ENCODE measurements at places on chromosomes 1 and 21.

GRCh38 chr21:46605767-46606426, 1.0 kb upstream of the S100B start:
- DNase-seq = no peak

DNA sequence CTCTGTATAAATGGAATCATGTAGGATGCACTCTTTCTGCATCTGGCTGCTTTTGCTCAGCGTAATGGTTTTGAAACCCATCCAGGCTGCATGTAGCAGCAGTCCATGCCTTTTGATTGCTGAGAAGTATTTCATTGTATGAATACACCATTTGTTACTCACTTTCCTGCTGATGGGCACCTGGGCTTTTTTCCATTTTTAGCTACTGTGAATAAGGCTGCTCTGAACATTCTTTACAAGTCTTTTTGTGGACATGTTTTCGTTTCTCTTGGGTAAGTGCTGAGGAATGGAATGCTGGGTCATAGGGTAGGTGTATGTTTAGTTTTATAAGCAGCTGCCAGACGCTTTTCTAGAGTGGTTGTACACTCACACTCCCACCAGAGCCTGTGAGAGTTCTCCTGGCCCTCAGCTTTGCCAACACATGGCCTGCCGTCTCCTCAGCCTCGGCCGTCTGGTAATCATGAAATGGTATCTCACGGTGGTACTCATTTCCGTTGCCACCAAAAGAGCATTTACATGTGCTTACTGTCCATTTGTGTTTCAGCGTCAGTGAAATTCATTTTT, 22.7 kb downstream of the SLX9 start:
- DNase-seq = no peak

DNA sequence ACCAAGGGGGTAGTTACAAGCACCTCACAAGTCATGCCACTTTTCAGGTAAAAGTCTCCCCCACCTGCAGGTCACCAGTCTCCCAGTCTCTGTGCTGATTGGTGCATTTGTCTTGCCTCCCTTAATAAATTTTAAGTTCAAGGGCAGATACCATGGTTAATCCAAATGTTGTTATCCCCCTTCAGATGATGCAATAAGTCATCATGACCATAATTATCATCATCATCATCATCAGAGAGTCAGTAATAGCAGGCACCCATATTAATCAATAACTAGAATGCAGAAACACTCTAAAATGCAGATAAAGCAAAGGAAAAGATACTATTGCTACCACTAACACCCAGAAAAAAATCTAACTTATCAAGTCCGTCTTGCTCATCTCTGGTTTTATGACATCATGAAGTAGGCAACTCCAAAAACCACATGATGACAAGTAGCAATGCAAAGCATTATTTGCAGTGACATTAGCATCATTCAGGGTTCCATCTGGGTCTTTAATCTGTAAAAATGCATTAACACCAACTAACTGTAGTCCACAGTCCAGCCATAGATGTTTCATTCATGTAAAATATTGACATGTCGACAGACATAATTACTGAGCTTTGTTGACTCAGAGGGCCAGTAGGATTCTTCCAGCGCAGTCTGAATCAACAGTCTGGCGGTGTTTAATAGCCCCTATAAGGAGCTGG, 492.0 kb upstream of the RUNX1 start:
- DNase-seq = peak; percentile 9

DNA sequence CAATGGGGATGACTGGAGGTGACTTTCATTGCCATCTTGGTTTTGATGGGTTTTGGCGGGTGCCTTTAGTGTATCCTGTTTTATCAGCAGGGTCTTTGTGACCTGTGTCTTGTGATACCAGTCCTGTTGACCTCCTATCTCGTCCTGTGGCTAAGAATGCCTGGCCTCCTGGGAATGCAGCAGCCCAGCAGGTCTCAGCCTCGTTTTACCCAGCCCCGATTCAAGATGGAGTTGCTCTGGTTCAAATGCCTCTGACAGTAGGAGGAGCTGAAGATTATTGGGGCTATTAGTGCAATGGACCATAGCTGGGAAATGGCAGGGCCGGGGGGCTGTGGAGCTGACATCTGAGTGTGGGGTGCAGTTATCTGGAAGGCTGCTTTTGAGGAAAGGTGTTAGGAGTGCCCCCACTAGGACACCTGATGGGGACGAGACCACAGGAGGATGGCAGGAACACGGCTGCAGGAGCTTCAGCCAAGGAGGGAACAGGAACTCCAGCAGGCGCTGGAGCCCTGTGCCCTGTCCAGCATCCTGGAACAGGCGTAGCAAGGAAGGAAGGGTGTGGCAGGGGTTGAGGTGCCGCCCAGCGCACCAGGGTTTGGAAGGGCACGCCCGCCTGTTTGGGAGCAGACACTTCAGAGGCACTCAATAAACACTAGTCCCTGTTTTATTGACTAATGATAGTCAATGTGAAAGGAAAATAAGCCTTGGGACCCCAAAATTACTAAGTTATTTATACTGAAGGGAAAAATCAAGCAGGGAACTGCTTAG, 15.3 kb upstream of the AGPAT3 start:
- DNase-seq = no peak

GRCh38 chr21:17371450-17371849, 141.4 kb upstream of the CXADR start:
- DNase-seq = peak; percentile 17

GRCh38 chr1:98121646-98122045, 200.8 kb upstream of the DPYD start:
- no peak for DNase-seq

GRCh38 chr1:17301767-17302166, 6.2 kb upstream of the PADI4 start:
- no peak for DNase-seq

DNA sequence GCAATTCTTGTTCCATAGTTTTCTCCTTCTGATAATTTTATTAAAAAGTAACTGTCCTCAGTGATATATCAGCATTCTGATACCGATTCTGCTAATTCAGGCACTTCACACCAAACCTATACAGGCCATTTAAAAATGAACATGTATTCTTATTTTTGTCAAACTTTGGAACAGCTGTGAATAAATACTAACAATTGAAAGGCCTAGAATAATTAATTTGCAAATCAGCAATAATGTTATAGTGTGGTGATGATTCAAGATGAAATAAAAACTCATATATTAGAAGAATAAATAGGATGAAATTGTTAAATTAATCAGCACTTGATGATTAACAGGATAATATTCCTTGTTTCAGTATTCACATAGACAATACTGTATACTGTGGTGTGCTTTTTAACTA, 9.9 kb downstream of the CDKN2C start:
- peak; percentile 31 for DNase-seq

DNA sequence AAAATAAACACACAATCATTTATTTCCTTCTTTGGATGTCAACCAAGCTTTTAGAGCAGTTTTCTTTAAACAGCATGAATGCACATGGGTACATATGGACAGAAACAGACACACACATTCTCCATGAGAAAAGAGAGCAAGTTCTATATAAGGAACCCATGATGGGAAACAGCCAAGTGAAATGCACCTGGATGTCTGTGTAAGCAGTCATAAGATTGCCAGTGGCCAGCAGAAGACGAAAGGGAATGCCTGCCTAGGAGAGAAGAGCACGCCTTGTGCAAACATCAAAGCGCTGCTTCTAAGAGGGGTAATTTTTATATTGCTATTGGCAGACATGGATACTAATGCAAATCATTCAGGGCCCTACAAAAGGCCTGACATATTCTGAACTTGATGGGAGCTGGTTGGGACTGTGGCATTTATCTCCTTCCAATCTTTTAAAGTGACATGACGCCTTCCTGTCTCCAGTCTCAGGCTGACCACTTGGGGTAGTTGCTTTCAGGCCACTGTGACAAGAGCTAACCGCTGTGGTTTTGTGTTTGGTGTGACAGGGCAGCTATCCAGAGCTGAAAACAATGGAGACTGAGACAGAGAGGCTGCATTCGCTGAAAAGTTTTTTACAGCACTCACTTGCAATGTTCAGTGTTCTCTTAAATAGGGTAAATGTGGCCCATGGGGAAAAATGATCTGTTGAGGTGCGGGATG, 75.0 kb upstream of the DPT start:
- peak; percentile 51 for DNase-seq

GRCh38 chr1:150551051-150551783, 2.0 kb downstream of the ADAMTSL4 start:
- peak; percentile 24 for DNase-seq

All from NCI-H69 (cell line).